Fibroblast of skin of scalp (primary cell): ENCODE measurements at places on chromosomes 3 and 15.
A peak's percentile ranks its signal among the peaks of the same experiment; 100 is the strongest.

DNA sequence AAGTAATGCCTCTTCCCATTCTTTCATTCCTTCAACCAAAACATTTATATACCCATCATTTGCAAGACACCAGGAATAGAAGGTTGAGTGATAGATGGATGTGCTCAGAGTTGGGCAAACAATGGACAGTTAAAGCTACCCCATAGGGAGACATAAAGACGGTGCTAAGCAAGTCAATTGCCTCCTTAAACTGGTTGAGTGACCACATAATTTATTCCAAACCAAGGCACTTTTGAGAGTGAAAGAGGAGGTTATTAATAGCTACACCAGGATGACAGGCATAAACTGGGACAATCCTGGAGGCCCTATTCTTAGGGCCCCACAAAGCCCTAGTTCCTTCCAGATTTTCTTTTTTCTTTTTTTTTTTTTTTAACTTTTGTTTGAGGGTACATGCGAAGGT lies 21.4 kb upstream of the DYNC1LI1 start:
- DNase-seq: no peak

GRCh38 chr3:52790337-52790736 lies 4.3 kb upstream of the ITIH3 start:
- DNase-seq: no peak

DNA sequence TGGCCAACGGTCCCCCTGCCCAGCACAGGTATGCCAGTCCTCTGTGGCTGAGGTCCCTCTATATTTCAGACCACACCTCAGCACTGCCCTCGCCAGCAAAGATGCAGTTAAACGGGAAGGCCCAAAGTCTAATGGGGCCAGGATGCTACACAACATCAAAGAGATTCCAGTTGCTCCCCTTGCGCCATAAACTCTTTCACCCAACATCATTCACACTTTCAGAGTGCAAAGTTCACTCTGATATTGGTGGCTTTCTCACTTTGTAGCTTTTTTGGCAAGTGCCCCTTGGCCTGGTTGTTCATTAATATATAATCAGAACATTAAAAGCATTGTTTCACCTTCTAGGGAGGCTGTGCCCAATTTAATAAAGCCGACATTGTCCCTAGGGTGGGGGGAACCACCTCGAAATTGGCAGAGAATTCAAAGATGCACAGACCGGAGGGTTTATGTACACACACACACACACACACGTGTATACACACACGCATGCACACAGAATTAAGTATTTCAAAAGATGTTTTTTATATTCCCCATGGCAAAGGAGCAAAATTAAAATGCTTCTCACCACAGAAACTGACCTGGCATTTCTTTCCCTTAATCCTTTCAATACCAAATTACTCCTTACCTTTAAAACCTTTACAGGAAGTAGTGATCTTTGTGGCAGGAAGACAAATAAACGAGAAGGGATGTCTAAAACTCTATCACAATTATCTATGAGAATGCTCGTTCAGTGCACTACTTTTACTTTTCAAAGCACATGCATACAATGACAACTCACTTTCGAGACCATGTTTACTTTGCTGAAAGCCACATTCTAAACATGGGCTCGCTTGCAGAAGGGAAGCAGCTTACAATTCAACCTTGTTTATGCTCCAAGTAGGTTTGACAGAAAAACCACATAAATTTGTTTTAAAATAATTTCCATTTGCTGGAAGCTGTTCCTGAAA lies 19.5 kb downstream of the LRIG1 start:
- no peak for DNase-seq

- peak; percentile 7 for DNase-seq
Observed at GRCh38 chr3:22318325-22318724, 567.3 kb upstream of the ZNF385D start.

DNA sequence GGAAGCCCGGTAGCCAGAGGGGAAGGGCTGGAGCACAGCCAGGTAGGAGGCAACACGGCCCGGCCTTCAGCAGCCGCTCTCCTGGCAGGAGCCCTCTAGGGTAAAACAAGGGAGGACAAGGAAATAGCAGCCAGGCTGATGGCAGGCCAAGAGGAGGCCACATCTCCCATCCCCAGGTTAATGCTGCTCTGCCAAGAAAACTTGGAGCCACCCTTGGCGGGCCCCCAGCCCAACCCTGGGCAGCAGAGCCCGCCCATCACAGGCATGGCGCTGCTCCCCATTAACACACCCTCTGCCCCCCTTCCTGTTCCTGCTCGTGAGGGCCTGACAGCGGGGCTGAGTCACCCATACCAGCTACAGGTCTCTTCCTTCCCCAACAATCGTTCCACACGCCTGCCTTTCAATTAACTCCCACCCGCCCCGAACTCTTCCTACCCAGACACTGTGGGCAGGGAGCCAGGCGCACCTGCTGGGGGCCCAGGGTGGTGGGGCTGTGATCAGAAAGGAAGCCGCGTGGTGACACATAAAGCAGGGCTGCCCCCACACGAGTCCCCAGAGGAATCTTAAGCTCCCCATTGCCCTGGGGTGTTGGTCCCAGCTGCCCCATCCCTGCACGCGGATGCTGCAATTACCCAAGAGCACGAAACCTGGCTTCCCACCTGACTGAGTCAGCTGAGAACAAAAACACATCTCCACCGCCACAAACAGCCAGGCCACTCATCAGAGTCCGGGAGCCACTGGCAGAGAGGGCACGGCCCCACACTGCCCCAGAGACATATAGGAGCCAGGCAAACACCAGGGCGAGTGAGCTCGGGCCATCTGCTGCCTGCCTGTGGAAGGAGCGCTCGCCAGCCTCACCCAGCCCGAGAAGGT lies at the start of gene C15orf62:
C15orf62 (plus strand) TSS at position 707 of the 873 bp plus-strand sequence. CDS start 516 bp downstream, outside the sequence.
- no peak for DNase-seq

GRCh38 chr3:129434140-129434539 lies 5.6 kb downstream of the MBD4 start:
- DNase-seq: no peak

GRCh38 chr15:49619226-49619625 lies 1.4 kb downstream of the FAM227B start:
- DNase-seq: no peak

DNA sequence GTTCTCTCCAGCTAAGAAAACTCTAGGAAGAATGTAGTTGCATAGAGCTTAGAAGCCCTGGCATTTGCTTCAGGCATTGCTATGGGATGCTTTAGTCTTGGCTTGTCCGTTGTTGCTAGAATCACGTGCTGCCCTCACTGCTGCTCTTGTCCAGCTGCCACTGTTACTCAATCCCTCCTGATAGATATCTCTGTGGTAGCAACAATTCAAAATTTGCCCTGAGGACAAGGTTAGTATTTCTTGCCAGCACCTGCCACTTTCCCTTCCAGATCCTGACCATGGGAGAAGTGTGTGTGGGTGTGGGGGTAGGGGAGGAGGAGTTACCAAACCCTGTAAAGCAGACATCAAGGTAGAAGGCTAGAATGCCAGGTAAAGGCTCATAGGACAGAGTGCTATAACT lies 113.8 kb downstream of the PPM1L start:
- DNase-seq: no peak

DNA sequence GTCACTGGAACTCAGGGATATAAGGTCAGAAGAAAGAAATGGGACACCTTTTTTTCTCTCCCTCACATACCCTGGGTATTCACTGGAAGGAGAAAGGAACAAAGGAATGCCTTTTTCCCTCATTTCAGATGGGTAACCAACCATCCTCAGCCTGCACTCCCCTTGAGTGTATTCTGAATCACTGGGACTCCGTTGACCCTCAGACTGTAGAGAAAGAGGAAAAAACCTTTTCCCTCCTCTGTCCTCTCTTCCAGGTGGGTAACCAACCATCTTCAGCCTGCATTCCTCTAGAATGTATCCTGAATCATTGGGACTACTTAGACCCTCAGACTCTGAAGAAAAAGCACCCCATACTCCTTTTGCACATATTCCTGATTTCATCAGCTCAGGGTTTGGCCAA lies 11.4 kb downstream of the PRR20G start:
- DNase-seq: no peak

DNA sequence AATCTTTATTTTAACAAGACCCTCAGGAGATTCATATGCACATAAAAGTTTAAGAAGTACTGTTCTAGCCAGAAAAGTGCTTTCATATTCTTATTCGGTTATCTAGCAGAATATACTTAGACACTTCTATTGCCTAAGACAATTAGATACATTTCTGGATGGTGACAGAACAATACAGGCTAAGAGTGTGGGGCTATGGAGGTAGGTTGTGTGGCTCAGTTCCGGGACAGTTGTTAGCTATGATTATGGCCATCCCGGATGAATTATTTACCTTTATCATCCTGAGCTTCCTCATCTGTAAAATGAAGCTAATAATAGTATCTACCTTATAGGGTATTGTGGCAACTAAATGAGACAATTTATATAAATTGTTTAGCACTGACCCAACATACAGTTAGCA lies 6.6 kb downstream of the FAM98B start:
- DNase-seq: no peak

DNA sequence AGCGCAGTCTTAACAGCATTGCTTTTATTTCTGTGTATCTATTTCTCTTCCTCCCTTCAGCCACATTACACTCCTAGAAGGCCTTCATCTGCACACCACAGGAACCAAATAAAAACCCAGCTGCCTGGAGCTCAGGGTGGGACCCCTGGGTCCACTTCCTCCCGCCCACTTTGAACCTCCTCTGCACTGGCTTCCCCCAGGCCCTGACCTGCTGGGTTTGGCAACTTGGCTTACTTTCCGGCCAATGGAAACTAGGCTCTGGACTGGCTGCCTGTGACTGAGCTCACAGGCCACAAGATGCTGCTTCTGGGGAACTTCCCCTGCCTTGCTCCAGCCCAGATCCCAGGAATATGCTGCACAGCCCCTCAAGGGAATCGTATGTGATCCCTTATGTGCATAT lies 89.8 kb downstream of the SEMA5B start:
- DNase-seq: no peak

DNA sequence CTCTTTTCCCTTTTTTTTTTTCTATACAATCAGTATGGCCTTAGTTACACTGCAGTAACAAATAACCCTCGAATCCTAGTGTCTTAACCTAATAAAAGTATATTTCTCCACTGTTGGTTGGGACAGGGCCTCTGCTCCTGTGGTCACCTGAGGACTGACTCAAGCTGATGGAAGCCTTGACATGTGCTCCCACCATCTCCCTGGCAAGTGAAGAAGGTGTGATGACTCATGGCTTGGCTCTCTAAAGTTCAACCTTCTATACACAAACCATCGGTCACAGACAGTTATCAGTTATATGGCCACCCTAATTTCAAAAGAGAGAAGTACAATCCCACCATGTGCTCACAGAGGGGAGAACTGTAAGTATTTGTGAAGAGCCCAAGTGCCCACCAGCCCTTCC lies 65.8 kb upstream of the CACNA2D3 start:
- no peak for DNase-seq

DNA sequence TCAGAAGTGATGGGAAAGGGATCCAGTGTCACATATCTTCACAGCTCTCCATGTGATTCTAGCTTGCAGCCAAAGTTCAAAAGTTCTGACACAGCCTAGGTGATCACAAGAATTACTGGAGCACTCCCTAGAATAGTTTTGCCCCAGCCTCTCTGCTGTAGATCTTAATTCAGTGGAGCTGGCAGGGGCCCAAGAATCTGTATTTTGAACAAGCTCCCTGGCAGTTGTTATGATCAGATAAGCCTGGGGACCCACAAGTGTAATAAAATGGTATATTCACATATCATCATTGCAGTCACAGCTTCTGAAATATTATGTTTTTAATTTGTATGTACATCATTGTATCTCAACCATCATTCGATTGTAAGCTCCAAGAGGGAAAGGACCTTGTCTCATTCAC lies 62.3 kb downstream of the NOX5 start:
- no peak for DNase-seq

DNA sequence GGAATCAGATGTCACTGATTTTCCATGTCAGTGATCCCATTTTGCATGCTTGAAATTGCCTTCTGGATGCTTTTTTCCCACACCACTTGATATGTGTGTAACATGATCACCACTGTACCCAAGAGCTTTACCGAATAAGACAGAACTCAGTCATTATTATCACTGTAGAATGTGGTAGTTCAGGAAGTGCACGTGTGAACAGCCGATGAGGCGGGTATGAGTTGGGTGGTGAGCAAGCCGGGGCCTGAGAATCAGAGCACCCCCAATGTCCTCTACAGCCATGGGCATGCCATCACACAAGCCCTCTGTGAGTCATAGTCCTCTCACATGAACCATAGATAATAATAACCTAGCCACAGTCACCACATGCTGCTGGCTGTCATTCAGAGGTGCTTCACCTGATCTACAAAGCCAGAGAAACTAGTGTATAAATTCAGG lies 470.8 kb downstream of the SOX2 start:
- peak; percentile 6 for DNase-seq

- DNase-seq: no peak
Observed at GRCh38 chr3:197171481-197172067, 126.8 kb downstream of the DLG1 start.

- no peak for DNase-seq
Observed at GRCh38 chr3:195570344-195570743, 13.4 kb downstream of the APOD start.

DNA sequence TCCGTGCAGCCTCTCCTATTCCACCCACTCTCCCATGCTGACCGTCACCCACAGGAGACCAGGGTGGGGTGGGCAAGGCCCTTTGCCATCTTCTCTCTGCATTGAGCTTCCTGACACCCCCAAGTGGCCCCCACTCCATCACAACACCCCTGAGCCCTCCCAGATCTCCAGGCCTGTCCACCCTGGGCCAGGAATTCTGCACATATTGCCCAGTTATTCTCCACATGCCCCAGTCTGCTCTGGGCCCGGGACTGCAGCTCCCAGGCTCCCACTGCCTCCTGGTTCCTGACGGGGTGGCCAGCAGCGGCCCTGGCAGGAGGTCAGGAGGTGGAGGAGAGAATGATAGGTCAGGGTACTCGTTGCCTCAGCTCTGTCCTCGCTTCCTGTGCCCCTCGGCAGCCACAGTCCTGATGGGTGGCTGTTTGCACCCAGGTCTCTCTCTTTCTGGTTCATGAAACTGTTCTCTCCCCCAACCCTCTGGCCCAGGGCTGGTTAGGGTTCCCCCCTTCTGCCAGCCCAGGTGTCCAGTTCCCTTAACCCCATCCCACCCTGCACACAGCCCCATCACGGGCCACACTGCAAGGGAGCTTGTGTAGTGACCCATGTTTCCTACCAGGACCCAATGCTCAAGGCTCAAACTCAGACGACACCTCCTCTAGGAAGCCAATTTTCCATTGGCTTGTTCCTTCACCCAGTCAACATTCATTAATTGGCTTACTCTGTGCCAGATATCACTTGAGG lies 47.3 kb downstream of the IQSEC1 start:
- no peak for DNase-seq

DNA sequence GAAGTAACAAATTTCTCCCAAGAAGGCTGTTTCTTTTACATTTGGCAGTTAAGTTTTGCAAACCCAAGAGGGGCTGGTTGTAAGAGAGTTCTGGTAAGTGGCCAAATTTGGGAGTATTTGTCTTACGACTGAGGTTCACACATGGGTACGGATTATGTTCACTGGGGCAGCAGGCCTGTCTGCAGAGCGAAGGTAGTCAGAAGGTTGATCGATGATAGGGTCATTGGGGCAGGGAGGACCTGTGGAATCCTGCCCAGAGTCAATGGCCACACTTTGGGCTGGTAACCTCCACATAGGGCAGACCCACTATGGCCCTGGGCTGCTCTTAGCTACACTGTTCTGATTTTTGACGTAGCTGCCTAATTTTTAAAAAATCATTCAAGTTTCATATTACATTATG lies 368.6 kb downstream of the EPHB1 start:
- DNase-seq: no peak

GRCh38 chr3:191768421-191768820 lies 307.5 kb downstream of the PYDC2 start:
- no peak for DNase-seq

GRCh38 chr3:189272500-189273119 lies 100.8 kb downstream of the TPRG1 start:
- DNase-seq: no peak
